ENCODE measurements at places on chromosomes 7 and 10. TPM values are rescaled to one million over a fixed set of nuclear protein-coding genes. Genes with fewer than 3 reads are reported as not detected.

The RELN gene
- not detected for polyA plus RNA-seq

GRCh38 chr10:129253865-129254179, 213.2 kb upstream of the MGMT start:
- no peak for DNase-seq

- no peak for DNase-seq
These were observed 5.6 kb downstream of the AVL9 start for GRCh38 chr7:32500922-32501341.

DNA sequence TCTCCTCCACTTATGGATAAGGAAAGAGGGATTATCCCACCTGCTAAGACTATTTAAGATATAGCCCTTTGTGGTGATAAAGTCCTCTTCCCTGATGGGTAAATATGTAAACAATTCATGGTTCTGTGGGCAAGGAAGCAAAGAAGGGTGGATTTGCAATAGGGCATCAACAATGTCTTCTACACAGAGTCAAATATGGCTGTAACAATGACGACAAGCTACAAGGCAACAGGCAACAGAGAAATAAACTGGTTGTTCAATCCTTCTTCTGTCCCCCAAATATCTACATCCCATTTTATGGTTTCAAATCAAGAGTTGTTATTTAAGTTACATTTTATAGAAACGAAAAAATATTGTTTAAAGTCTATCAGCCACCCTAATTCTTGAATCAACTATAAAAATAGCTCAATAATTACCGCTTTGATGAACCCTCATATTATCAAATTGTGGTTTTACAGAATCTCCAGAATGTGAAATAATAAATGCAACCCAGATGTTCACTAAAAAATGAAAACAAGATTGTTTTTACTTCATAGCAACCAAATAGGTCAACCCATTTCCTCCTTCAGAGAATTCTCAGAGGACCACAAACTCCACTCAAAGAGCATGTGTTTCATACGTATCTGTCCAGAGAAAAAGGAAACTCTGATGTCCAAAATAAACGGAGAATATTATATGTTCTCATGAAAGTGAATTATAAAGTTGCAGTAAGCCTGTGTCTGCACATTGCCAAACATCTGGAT, 13.8 kb downstream of the CYTH3 start:
- DNase-seq: no peak

DNA sequence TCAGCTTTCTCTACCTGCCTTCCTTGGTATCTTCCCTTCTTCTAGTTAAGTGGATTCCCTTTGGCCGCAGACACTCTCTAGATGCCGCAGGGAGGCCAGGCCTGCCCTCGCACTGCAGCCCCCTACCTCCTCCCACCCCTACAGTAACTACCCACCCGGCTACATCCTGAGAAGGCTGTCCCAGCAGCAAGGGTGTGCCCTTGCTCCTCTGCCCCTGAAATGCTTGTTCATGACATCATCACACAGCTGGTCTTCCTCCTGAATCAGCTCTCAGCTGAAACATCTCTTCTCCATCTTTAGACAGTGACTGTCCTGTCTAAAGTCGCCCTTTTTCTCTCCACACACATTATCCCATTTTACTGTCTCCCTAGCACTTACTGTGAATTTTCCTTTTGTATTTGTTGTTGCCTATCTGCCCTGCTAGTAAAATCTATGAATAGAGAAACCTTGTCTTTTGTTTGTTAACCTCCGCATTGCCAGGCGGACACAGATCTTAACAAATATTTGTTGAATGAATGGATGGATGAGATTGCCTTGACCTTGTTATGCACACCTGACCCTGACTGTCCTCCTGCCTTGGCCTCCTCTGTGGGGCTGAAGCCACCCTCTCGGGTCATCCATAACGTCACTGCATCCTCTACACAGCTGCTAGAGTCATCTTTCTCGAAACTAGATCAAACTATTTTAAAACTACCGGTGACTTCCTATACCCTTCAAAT, 108.9 kb upstream of the GATA3 start:
- peak; percentile 59 for DNase-seq

The LARP4B gene
- polyA plus RNA-seq: 12.6 TPM

The FASTK gene
- 71.5 TPM for polyA plus RNA-seq

GRCh38 chr10:96917628-96918027, 85.5 kb downstream of the LCOR start:
- DNase-seq: no peak

GRCh38 chr7:140903741-140904480, 20.8 kb downstream of the BRAF start:
- no peak for DNase-seq

- no peak for DNase-seq
These were observed 121.4 kb downstream of the MAGI2 start for GRCh38 chr7:79332091-79332490.

DNA sequence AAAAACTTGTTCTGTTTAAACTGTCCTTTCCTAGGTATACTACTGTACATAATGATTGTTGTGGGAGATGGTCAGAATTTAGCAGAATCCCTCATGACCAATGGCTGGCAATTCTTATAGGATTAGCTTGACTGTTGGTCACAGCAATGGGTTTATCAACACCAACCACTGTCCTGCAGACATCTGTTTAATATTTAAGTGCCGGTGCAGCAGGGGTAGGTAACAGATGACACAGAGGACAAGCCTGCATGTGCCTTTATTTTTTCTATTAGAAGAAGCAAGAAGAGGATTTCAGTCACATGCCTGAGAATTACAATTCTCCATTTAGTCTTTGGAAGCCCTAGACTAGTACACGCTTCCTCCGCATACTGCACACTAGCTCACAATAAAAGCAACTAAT, 48.4 kb downstream of the CCDC6 start:
- DNase-seq: no peak

DNA sequence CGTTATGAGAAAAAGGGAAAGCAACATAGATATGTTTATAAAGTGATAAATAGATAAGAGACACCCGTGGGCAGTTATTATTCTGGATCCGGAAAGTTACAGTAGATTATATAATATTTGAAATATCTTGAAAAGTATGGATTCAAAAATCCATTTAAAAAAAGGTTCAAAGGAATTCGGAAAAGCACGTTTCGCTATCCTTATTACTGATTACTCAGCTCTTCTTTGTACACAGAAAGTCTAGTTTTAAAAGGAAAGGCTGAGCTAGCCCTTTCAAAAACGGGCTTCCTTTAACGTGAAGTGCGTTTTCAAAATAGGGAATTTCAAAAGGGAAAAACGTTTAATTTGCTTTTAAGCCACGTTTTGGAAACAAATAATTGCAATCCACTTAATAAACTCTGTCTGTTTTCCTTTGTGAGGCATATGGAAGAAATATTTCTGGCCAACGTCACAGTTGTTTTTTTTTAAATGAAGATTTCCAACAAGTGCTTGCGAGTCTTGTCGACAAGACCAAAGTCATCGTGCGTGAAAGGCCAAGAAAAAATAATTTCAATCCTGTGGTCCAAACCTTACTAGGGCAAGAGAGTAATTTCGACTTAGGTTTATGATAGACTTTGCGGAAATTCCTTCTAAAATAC, 2.2 kb upstream of the SKIDA1 start:
- no peak for DNase-seq

- no peak for DNase-seq
These were observed 5.3 kb downstream of the PSAP start for GRCh38 chr10:71845410-71846405.

GRCh38 chr10:70359017-70359550, 23.3 kb downstream of the LRRC20 start:
- DNase-seq: peak; percentile 50

The ANKRD30A gene
- polyA plus RNA-seq: not detected

DNA sequence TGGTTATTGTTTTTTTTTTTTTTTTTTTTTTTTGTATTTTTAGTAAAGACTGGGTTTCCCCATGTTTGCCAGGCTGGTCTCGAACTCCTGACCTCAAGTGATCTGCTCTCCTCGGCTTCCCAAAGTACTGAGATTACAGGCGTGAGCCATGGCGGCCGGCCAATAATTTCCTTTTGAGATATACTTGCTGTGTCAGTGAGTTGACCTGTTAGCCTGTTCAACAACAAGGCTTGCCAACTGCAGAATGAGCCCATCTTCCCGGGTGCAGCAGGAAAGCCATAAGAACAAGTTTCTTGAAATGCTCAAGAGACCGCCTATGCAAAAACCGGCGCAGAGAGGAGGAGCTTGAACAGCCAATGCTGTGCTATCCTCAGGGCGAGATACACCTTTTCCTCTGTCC, 112.5 kb downstream of the PRPF18 start:
- no peak for DNase-seq

DNA sequence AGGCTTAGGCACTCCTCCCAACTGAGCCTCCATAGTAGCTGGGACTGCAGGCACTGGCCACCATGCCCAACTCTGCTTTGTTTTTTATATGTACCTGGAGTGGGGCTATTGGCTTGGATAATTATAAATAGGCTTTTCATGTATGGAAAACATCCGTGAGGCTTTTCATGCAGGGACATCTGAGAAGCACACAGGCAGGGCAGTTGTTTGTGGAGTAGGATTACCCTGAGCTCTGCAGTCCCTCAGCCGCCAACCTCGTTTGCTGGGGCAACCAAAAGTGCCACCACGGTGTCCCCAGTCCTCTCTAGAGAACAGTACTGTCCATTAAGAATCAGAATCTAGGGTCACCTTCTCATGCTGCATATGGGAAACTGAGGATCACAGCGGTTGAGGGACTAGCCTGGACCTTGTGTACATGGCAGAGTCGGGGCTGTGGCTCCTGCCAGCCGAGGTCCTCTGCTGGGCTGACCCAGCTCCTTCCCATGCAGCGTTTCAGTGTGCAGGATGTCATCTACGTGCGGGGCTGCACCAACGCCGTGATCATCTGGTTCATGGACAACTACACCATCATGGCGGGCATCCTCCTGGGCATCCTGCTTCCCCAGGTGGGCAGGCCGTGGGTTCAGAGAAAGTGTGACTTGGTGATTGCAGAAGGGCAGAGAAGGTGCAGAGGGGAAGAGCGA, 54.5 kb downstream of the TSPAN15 start:
- no peak for DNase-seq

- no peak for DNase-seq
These were observed 152.5 kb downstream of the WDR37 start for GRCh38 chr10:1208366-1209311.

GRCh38 chr7:30815951-30816644, 44.9 kb downstream of the MINDY4 start:
- no peak for DNase-seq

DNA sequence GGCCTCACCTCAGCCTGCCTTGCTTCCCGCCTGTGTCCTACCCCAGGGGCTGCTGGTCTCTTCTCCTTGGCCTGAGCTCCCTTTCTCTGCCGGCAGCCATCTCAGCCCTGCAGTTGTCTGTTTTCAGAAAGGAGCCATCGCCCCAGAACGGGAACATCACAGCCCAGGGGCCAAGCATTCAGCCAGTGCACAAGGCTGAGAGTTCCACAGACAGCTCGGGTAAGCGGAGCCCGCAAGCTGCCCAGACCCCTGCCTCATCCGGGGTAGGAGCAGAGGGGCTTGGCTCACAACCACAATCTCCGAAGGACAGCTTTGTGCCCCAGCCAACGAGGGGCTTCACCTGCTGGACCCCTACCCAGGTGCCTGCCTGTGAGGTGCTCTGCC, 5.3 kb upstream of the DEPP1 start:
- no peak for DNase-seq

DNA sequence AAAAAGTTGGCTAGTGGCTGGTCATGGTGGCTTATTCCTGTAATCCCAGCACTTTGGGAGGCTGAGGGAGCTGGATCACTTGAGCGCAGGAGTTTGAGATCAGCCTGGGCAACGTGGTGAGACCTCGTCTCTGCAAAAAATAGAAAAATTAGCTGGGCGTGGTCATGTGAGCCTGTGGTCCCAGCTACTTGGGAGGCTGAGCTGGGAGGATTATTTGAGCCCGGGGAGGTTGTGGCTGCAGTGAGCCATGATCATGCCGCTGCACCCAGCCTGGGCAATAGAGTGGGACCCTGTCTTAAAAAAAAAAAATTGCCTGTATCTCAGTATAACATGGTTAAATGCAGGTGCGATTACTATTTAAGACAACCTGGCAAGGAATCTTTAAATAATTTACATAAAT, 61.0 kb downstream of the ADD3 start:
- DNase-seq: no peak

DNA sequence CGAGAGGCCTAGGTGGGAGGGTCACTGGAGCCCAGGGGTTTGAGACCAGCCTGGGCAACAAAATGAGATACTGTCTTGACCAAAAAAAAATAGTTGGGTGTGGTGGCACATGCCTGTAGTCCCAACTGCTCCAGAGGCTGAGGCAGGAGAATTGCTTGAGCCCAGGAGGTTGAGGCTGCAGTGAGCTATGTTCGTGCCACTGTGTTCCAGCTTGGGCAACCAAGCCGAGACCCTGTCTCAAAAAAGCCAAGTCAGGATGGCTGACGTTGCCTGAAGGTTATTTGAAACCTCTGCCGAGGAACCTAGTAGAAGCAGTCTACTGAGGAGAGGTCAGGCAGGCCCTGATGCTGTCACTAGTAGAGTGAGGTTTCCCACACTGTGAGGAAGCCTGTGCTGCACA, 22.8 kb downstream of the DNAJB6 start:
- no peak for DNase-seq

GRCh38 chr10:44843484-44843883, 67.7 kb upstream of the TMEM72 start:
- DNase-seq: no peak

The GUSB gene
- polyA plus RNA-seq: 23.7 TPM

Data from foreskin keratinocyte (primary cell).